ENCODE measurements at places on chromosomes 7 and 10.

GRCh38 chr7:2635810-2636701 lies 4.3 kb downstream of the TTYH3 start:
- no peak for DNase-seq

DNA sequence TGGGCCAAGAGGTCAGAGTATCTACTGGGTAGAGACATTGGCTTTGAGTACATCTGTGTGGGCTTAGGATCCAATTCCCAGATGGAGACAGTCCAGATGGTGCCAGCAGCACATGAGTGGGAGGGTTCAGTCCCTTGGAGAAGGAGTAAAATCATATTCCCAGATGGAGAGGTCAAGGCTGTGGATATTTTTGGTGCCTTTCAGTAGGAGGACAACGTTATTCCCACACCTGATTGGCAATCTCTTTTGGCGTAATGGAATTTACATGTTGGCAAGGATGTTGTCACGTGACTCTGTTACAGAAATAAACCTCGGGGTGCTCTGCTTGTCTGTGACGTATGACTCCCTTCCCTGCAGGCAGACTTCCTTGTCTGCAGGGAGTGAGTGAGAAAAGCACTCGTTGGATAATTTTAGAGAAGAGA lies 27.6 kb downstream of the NPS start:
- no peak for DNase-seq

- no peak for DNase-seq
Measured at GRCh38 chr7:54796853-54797252, 37.8 kb upstream of the SEC61G start.

- no peak for DNase-seq
Measured at GRCh38 chr7:149664666-149665065, 108.7 kb downstream of the ZNF467 start.

- DNase-seq: no peak
Measured at GRCh38 chr7:150787321-150788281, 12.6 kb downstream of the TMEM176B start.

DNA sequence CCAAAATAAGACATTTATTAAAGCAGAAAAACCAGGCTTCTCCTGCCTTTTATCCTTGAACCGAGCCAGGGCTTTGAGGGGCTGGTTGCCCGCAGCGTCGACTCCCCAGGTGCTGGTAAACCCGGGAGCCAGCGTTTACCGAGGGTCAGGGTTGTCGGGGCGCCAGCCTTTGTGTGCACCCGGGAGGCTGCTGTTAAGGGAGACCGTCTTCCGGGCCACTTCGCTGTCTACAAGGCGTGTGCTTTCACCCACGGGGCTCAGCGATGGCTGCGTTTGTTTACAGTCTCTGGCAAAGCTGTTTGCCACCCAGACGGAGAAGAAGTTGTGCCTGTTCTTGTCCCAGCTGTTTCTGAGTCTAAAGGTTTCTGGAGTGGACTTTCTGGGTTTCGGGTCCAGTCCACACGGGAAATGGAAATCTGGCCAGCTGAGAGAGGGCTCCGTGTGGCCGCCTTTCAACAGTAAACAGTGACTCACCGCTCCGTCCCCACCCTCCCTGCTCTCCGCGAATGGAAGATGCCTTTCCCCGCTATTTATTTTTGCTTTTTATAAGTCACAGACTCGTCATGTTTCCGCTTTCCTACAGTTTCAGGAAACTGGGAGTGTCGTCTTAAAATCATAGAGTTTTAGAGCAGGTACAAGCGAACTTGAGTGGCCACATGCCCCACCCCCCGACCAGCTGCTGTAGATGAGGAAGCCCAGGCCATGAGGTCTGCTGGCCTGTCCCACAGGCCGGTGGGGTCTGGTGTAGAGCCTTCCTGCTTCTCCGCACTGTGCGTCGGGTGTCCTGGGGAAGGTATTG lies 2.2 kb downstream of the MAFK start:
- DNase-seq: no peak

- no peak for DNase-seq
Measured at GRCh38 chr7:78081888-78082287, 283.3 kb downstream of the PHTF2 start.

GRCh38 chr10:80946073-80946472 lies 408.4 kb downstream of the SH2D4B start:
- DNase-seq: no peak

DNA sequence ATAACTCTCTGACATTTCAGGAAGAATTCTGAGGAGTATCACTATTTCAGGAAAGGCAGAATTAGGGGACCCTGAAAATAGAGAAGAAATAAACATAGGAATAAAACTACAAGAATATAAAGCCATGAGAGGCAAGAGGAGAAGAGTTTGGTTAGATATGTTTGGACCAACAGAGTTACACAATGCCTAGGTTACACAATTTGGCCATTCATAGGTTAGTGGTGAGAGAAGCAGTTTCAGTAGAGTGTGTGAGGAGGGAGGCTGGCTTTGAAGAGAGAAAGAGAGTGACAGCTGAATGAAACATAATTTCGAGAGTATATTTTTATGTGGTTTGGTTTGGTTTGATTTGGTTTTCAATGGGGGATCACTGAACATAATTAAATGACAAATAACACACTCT lies 783.2 kb upstream of the LRRN3 start:
- no peak for DNase-seq

DNA sequence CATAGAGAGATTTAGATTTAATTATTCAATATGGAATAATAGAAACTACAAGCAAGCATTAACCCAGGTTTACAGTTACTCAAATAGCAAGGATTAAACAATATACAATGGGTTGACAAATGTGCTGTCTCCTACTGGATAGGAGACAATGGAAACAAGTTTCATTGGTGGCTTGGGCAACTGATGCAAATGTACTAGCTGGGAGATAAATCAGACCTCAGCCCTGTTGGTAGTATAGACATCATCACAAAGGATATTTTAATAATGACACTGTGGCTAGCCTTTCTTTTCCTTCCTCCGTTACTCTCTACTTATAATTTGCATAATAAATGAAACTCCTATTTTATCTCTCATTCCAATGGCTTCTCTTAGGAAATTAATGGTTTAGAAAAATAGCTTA lies 96.5 kb upstream of the DKK1 start:
- no peak for DNase-seq

DNA sequence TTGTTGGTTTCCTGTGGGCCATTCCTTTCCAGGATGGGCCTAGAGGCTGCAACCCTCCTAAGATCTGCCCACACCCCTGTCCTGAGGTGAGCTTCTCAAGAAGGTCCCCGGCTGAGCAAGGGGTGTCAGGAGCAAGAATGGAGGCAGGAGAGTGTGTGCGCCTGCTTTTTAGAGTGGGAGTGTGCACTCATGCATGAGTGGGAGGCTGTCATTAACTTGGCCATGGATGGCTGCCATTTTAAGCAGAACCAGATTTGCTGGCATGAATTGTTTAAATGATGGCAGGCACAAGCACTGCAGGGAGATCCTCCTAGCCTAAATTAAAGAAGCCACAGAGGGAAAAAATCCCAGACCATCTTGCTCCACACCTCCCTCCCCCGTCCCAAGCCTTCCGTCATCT lies 2.9 kb upstream of the SGPL1 start:
- no peak for DNase-seq

- no peak for DNase-seq
Measured at GRCh38 chr7:10655031-10655430, 318.6 kb upstream of the PHF14 start.

DNA sequence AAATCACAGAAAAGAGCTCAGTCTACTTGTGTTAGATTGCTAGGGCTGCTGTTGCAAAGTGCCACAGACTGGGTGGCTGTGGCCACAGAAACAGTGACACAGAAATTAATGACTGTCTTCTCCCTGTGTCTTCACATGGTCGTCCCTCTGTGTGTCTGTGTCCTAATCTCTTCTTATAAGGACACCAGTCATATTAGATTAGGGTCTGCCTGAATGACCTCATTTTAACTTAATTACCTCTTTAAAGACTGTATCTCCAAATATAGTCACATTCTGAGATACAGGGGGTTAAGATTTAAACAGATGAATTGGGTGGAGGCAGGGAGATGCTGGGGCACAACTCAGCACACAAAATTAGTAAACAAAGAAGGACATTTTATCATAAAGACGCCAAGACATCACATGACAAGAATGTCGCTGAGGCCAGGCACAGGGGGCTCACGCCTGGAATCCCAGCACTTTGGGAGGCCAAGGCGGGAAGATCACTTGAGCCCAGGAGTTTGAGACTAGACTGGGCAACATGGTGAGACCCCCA lies 23.3 kb upstream of the PARD3 start:
- no peak for DNase-seq

DNA sequence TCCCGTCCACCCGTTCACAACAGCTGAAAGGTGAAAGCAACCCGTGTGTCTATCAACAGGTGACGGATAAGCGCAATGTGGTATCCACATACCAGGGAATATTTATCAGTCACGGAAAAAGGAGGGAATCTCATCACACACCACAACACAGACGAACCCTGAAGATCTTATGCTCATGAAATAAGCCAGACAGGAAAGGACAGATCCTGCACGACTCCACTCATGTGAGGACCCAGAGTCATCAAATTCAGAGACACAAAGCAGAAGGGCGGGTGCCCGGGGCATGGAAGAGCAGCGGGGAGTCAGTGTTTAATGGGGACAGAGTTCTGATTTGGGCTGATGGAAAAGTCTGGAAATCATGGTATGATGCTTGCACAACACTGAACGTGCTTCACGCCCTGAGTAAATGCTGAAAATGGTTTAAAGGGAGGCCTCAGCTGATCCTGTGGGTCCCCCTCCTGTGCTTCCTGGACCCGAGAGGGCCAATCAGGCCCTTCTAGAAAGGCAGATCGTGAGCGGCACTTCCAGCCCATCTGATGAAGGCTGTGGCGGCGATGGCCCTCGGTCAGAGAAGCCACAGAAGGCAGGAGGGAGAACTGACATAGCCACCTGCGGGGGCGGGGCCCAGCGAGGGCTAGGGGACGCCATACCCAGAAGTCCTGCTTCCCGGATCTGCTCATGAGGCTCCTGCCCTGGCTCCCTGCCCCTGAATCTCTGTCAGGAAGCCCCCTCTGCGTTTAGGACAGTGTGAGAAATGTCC lies 19.1 kb downstream of the WDR86 start:
- no peak for DNase-seq

DNA sequence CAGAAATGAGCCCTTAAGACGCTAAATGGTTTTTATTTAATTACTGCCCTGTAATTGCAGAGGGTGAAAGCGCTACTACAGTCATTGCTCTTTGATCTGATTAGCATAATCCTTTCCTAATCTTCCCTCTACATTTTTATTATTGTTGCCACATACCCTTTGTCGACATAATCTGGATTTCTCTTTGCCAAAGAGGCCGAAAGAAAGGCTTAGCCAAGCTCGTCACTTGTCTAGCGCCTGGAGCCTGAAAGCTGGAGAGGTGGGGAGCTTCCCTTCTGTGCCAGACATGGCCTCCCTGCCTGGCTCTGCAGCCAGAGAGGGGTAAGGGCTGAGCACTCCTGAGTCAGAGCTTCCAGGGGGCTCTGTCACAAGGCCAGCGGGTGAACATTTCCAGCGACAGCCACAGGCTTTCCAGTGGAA lies 145.9 kb downstream of the PRKAG2 start:
- no peak for DNase-seq

- no peak for DNase-seq
Measured at GRCh38 chr7:154442939-154443338, 390.7 kb downstream of the DPP6 start.

GRCh38 chr7:132500727-132501440 lies 75.4 kb downstream of the PLXNA4 start:
- DNase-seq: no peak

DNA sequence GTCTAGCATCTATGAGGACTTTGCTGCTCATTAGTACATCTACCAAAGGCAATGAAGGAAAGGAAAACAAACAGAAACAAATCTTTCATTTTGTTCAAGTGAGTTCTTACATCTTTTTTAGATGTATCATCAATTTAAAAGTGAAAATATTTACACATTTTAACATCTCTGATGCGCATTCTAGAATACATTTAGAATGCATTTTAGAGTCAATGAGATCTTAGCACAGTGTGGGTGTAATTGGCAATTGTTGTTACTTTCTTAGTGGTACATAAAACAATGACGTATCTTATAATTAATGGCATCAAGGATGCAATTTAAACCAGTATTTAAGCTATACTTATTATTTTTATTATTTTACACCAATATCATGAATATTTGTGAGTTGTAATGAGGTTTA lies 51.4 kb downstream of the TPK1 start:
- no peak for DNase-seq

- DNase-seq: no peak
Measured at GRCh38 chr7:127474457-127474856, 81.9 kb upstream of the ZNF800 start.

- DNase-seq: no peak
Measured at GRCh38 chr7:108311446-108312168, 144.6 kb downstream of the NRCAM start.

- no peak for DNase-seq
Measured at GRCh38 chr7:135232087-135232486, 1.6 kb upstream of the STRA8 start.

All from germinal center (tissue), 1 donor.